ENCODE measurements at places on chromosomes 6 and 20.

DNA sequence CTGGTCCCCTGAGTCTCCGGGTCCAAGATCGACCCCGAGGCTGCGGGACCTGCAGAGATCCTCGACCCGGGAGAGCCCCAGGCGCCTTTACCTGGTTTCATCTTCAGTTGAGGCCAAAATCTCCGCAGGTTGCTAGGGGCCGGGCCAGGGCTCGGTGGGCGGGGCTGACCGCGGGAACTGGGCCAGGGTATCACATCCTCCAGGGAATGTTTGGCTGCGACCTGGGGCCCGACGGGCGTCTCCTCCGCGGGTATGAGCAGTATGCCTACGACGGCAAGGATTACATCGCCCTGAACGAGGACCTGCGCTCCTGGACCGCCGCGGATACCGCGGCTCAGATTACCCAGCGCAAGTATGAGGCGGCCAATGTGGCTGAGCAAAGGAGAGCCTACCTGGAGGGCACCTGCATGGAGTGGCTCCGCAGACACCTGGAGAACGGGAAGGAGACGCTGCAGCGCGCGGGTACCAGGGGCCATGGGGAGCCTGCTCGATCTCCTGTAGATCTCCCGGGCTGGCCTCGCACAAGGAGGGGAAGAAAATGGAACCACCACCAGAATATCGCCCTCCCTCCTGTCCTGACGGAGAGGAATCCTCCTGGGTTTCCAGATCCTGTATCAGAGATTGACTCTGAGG is 53.8 kb upstream of the POLR1H start:
- DNase-seq, result no peak

DNA sequence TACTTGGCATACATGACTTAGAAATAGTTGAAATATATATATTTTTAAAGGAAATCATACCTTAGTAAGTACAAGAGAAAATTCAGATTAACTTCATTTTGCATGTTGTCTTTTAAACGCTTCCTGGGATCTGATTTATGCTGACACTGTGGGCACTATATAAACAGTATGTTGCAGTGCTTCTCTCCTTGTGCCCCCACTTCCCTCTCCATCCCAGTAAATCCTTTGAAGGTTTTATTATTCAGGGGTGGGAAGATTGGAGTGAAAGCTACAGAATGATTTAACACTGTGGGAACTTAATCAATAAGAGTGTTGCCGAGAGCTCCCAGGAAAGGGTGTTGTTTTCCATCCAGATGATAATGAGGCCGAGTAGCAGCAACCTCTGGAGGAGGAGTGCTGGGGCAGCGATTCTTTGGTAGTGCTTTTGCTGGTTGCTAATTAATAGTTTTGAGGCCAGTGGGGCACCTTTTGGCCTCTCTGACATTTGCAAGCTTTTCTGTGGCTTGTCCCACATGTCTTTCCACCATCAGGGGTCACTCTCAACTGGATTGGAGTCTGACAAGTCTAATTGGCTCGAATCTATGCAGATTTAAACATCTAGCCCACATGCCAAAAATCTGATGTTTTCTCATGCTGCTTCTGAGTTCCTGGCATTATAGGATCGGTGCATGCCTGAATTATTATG is 183.0 kb upstream of the MMS22L start:
- no peak for DNase-seq

DNA sequence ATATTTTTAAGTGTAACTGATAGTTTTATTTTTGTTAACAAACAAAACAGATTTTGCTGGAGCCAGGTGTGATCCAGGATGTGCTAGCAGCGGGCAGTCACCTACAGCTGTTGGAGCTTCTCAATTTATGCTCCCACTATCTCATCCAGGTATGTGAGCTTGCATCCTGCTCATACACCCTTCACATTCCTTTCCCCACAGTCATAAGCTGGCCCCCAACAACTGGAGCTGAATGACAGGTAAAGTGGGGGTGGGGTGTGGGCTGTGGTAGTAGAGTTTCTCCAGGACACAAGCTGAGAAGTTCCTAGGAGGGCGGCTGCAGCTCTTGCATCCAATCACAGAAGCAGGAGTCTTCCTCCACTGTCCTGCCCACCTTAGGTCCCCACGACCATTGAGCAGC is 140.1 kb downstream of the KLHL32 start:
- DNase-seq, result no peak

GRCh38 chr6:167295495-167296292 is 4.6 kb downstream of the UNC93A start:
- DNase-seq, result no peak

DNA sequence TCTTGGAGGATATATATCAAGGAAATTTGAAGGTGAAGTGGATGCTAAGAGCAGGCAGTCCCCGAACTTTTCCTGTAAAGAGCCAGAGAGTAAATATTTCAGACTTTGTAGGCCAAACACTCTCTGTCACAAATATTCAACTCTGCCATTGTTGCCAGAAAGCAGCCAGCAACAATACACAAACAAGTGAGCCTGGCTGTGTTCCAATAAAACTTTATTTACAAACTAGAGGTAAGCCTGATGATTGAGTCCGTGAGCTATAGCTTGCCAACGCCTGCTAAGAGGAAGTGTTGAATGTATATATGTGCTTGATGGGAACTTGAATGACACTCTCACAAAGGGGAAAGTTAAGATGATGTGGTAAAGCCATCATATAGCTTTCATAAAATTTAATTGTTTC is 166.0 kb upstream of the PLN start:
- DNase-seq, result no peak

GRCh38 chr6:160462116-160462515 is 113.9 kb downstream of the SLC22A3 start:
- no peak for DNase-seq

- DNase-seq, result no peak
Measured at GRCh38 chr20:38111366-38112232, 53.5 kb downstream of the TGM2 start.

- DNase-seq, result no peak
Measured at GRCh38 chr6:33206864-33207551, 1.3 kb upstream of the RING1 start.

GRCh38 chr20:19890445-19891051 is 126.6 kb upstream of the NAA20 start:
- no peak for DNase-seq

DNA sequence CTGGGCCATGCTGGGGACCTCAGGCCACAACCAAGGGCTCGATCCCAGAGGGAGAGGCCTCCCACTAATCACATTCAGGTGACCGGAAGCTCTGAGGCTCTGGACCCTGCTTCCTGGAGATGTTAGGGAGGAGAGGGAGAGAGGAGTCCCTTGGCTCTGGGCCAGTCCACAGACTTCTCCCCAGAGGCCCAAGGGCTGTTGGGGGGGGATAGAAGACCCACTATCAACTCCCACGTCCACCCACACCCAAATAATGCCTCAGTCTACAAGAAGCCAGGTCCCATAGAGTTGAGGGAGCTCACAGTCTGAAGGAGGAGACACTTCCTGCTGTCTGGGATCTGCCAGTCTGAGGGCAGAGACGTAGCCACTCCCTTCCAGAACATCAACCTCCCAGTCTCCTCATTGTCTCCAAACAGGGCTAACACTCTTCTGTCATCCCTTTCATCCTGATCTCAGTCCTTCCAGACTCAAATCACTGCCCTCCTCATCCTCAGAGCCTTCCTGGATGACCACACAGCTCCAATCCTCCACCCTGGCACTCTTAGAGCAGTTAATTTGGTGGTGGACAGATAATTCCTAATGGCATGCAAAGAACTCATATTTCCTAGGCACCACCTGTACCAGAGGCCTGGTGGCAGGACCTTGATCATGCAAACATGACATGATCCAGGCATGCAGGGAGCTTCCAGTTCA is 69.9 kb downstream of the MRPL14 start:
- no peak for DNase-seq

DNA sequence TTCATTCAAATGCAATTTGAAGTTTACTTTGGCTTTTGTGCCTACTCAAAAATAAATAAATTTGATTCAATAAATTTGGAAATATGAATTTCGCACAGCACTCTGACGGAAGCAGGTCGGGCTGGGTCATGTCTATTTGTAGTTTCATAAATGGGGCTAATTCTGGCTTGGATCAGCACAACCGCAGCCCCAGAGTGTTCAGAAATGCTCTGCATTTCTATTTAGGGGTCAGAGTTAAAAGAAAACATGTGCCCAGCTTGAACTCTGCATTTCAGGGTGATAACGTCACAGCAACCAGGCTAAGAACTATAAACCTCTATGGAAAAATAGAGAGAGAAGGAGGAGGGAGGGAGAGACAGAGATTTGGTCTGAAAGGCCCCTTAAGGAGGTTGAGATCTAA is 480.9 kb upstream of the NOX3 start:
- no peak for DNase-seq
